ENCODE measurements at places on chromosomes 2 and 18.
A peak's percentile ranks its signal among the peaks of the same experiment; 100 is the strongest.

DNA sequence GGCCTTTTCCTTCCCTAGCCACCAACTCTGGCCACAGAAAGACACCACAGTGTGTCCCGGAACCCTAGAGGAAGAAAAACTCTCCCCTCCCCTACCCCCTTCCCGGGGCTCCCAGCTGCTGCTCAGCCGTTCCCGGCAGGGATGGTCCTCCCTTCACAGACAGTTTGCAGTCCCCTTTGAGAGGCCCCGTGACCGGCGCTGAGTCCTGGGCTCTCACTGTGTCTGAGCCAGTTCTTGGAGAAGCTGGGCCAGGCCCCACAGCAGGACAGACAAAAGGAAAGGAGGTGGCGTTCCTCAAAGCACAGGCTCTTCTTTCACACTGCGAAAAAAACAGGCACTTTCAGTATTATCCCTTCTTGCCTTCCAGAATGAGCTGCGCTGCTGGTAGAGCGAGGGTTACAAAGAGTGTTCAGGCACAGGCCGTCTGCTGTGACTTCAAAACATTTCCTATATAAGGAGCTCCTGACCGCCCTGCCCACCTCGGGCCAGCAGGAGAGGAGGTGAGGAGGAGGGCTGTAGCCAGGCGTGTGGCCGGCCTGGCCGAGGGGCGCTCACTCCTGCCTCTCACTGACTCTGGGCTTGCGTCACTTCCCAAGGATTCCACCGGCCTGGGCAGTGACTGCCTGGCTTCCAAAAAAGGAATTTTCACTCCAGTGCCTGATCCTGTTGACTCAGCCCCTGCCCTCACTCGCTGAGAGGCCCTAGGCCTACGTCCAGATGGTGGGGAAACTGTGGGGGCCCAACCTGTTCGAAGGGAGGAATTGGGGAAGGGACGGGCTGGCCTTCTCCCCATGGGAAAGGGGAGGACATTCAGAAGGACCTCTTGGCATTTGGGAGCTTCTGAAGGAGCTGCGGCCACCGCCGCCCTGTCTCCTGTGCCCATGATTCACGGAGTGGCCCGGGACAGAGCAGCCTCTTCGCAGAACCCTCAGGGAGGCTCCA, 24.9 kb downstream of the CIDEA start:
- DNase-seq, result peak; percentile 70

DNA sequence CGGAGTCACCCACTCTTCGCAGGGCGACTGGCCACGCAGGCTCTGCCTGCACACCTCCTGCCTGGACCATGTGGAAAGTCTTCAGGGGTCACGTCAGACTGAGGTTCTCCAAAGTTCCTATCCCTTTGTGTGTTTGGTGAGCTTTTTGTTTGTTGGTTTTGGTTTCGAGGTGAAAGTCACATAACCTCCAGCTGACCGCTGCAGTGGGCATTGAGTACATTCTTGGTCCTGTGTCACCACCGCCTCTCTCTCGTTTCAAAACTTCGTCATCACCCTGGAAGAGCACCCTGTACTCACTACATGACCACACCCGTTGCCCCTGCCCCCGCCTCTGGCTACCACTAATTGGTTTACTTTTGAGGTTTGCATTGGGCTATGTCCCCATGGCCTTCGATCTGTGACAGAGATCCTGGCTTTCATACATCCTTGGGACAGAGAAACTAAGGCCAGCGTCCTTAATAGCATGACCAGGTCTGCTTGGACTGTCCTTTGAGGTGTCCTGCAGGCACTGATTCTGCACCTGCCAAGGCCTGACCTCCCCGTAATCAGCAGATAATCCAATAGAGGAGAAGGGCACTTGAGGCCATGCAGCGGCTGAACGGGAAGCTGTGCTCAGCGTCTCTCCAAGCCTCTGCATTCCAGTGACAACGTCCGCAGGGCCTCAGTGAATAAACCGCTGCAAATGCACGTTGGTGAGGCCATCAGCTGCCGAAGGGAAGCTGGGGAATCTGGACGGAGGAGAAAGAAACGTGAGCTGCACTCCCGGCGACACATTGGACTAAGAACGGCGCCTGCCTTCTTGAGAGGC, 46.8 kb downstream of the SH3BP4 start:
- DNase-seq, result peak; percentile 94

GRCh38 chr18:74645679-74646078, 48.0 kb downstream of the ZNF407 start:
- no peak for DNase-seq

- no peak for DNase-seq
These were observed 8.4 kb upstream of the TMEM185B start for GRCh38 chr2:120231564-120231973.

DNA sequence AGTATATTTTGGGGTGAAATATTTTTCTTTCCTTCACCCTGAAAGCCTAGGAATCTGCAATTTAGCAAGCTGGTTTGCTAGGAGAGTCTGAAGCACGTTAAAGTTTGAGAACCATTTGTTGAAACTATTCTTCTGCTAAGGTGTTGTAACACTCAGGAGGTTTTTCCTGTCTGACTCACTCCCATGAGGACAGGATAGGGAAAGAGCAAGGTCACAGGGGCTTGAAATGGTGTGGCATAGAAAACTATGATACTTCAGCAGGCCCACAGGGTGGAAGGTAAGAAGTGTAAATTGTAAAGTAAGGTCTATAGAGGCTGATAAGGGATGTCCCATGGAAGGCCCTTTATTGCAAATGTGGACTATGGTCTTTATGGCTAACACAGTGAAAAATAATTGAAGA, 177.7 kb upstream of the ZC3H15 start:
- DNase-seq, result no peak

- no peak for DNase-seq
These were observed 75.9 kb downstream of the TMEM163 start for GRCh38 chr2:134642938-134643337.

GRCh38 chr2:209305746-209306196, 118.1 kb upstream of the MAP2 start:
- DNase-seq, result no peak

DNA sequence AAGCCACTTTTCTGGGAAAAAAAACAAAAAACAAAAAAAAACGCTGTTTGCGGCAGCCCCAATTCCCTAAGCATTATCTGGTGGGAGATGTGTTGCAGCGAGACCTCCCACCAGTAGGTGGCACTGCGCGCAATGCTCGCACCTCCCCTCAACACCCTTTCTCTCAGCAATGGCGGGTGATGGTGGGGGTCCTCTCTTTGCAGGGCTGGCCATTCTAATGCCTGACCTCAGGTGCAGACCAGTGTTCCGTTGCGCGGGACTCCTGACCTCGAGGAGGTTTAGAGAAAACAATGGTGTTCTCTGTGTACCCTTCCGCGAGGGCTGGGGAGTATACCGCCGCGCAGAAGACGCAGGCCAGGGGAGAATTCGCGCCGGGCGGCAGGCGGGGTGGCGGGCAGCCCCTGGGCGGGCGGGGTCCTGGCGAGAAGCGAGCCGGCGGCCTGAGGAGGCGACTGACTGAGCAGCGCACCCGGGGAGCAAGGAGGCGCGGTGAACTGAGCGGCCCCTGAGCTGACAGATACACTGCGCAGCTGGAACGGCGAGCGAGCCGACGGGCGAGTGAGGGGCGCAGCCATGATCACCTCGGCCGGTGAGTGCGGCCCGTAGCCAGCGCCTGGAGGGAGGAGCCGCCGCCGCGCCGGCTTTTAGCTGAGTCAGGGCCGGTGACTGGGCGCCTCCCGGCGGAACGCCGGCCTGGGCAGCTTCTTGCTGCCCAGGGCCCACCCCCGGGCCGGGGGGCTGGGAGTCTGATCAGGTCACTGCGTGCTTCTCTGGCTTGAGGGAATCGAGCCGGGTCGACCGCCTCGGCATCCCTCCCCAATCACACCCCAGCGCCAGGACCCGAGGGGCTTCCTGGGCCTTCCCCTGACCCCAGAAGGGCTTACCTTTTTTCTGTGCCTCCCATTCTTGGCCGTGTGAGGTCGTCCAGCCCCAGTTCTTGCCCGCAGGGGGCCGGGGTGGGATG, at the start of gene PSMD1:
Gene PSMD1 (plus strand): TSS at position 415 of the 964 bp plus-strand sequence. CDS start 159 bp downstream, at position 574.
- DNase-seq, result peak; percentile 93

- peak; percentile 73 for DNase-seq
These were observed 21.0 kb downstream of the INPP4A start for GRCh38 chr2:98465456-98466226.

DNA sequence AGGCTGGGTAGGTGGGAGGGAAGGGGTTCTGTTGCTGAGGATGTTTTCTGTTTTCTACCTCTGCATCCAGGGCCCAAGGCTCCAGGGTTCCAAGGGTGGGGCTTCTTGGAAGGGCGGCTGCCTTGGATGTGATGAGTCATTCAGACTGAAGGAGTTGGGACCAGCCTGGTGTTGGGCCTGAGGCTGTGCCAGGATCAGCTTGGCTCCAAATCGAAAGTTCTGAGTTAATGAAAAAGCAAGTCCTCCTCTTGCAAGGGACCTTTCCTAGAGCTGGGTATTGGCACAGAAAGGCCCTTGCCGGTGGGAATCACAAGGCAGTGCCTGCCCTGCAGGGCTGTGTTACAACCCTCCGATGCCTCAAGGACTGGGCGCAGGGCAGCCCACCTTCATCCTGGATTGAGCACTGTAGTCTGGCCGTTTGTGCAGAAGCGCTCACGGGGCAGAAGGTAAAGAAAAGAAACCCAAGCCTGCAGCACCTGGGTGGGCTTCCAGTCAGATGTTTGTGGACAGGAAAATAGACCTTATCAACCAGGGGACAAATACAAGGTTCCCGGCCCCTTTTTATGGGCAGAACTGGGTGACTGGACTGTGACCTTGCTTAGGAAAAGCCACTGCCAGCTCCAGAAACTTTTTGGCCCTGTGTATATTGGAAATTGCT, 52.5 kb upstream of the MCFD2 start:
- no peak for DNase-seq

DNA sequence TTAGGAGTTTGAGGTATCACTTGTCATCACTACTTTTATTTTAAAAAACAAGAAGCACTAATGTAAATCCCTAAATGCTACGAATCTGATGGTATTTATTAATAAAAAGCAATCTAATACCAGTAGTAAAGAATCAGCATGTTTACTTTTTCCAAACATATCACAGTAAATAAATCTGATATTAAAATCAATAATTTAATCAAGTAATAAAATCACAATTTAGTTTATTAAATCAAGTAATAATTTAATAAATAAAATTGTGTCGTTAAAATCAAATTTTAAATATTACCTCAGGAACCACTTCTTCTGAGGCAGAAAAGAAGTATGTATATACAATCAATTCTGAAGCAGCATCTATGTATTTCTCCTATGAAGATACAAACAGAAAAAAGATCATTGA, 18.0 kb downstream of the TMX3 start:
- DNase-seq, result no peak

GRCh38 chr2:216044883-216045486, 31.6 kb upstream of the MREG start:
- DNase-seq, result no peak

DNA sequence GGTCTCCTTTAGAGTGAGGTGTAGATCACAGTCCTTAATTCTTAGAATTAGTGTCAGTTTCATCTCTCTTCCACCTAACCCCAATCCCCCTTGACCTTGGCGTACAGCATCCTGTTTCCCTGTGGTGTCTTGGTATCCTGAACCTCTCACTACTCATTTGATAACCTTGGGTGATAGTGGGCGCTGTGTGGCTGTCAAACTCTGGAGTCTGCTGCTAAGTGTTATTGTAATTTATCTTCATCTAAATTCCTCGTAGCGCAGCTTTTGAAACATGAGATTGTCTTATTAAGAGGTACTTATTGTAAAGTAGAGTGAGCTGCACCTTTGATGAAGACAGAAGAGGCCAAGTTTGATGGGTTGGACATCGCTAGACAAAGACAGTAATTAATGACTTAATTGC, 222.6 kb upstream of the SPRED2 start:
- no peak for DNase-seq

GRCh38 chr18:55657572-55658331, 69.8 kb upstream of the TCF4 start:
- no peak for DNase-seq

DNA sequence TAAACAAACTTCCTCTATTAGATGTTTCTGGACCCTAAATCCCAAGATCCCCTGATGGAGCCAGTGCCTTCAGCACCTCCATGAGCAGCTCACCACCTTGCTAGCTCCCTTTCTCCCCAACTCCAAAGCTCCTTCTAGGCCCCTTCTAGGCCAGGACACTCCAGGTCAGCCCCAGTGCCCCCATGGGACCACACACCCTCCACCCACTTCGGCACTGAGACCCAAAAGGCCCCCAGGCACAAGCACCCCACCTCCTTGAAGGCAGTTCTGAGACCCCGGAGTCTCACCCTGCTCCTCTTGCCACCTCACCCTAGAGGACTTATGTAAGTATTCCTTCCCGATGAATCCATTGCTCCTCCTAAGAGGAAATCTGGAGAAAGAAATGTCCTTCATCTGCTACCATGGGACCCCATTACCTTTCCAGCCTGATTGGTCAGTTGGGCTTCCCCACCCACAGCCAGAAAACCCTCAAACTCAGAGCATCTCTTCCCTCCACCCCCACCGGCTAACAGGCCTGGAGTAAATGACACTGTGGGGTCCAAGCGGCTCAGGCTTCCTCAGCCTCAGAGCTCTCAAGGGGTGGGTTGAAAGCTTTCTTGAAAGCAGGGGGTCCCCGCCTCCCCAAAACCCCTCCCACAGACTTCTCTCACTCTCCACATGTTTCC, 9.8 kb upstream of the ARMC9 start:
- no peak for DNase-seq

GRCh38 chr2:145284551-145284950, 764.6 kb upstream of the ZEB2 start:
- no peak for DNase-seq

GRCh38 chr18:7901657-7902056, 334.5 kb downstream of the PTPRM start:
- no peak for DNase-seq

DNA sequence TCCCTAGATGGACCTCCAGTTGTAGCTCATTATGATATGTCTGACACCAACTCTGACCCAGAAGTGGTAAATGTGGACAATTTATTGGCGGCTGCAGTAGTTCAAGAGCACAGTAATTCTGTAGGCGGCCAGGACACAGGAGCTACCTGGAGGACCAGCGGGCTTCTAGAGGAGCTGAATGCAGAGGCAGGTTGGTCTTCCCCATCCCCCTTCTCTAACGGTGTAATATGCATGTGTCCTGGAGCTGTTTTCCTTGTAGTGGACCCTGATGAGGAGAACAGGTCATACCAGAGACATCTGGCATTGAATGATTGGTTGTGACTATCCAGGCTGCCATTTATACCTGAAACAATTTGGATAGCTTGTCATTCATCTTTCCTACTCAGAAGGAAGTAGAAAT, 135.8 kb downstream of the HAUS1 start:
- no peak for DNase-seq

- DNase-seq, result peak; percentile 45
These were observed 99.0 kb upstream of the CTDP1 start for GRCh38 chr18:79580498-79581171.

GRCh38 chr2:197941715-197942114, 137.3 kb downstream of the PLCL1 start:
- no peak for DNase-seq

GRCh38 chr2:96764253-96764637, 3.5 kb downstream of the CNNM4 start:
- DNase-seq, result no peak

All from right lobe of liver (tissue), 6 donors.